Activated naive CD8-positive, alpha-beta T cell treated with anti-CD3 and anti-CD28 coated beads for 36 hours (primary cell): ENCODE measurements at places on chromosomes 1 and 21. TPM values are rescaled to one million over a fixed set of nuclear protein-coding genes. Genes with fewer than 3 reads are reported as not detected.
A peak's percentile ranks its signal among the peaks of the same experiment; 100 is the strongest.

- no peak for DNase-seq
- H3K4me1 ChIP-seq, result no peaks in the 10 kb centered on the region
- H3K4me3 ChIP-seq, result no peak overlapping the region
Observed at GRCh38 chr1:81509594-81509993, 291.1 kb upstream of the ADGRL2 start.

DNA sequence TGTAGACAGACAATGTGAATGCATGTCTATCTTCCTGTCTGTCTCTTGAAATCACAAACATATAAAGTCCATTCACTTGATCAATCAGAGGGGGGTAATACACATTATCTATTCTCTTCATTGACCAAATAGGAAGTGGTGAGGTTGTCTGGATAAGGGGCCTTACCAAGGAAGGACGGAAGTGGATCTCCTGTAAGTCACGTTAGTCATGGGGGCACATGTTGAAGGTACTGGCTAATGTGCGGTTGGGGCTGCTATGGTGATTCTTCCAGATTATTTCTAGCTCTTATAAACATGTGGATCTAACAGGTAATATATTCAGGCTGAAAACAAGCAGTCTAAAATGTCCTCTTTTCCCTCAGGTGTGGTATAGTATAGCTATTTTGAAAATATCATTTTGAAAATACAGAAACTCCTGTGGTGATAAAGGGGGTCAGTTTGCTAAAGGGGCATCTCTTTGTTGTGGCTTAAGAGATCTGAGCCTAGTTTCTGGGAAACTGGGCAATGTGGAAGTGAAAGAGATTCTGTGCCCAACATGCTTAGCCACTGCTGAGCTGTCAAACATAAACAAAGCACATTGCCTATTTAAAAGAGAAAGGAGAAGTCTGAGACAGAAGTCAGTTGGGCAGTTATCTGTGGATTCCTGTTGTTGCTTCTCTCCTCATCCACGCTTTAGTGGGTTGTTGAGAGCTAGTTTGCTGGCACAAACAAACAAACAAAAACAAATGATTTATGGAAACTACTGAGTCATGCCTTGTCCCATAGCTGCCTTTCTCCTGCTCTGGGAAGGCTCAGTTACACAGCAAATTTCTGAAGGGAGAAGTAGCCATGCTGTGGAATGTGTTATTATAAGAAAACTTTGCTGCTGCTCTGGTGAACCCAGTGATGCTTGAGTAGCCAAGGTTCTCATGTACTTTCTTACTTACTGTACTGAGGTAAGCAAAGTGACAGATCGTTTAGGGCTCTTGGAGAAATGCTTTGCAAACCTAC, 166.9 kb downstream of the HLX start:
- H3K4me1 ChIP-seq, result no peaks in the 10 kb centered on the region
- DNase-seq, result no peak
- H3K36me3 ChIP-seq, result no peaks in the 10 kb centered on the region

DNA sequence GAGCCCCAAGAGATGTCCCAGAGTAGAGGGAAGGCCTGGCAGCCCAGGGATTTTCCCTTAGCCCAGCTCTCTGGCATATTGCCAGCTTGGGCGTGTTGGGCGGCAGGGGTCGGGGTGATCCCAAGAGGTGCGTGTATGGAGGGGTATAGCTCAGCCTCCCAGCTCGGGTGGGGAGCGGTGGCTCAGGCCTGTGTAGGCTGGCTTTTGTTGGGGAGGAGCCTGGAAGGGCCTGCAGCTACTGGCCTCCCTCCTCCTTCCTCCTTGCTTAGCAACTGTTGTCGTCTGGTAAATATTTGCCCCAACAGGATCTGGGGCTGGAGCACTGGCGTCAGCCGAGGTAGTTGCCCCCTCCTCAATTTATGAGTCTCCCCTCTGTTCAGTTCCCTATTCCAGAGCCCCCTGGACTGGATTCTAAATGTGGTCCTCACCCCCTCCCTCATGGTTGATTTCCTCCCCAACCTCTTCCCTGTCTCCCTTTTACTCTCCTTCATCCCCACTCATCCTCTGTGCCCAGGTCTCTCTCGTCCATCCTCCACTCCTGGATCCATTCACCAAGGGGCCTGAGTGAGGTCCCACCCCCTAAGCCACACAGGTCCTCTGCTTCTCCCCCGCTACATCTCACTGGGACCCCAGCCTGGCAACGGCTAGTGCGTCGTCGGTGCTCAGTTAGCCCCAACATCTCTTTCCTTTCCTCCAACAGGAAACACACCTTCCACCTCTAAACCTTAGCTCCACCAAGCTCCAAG, 10.3 kb upstream of the LMNA start:
- H3K27ac ChIP-seq, result peak overlapping the region; percentile 85
- peaks cover 21% of the 10 kb centered on the region for H3K27me3 ChIP-seq
- H3K4me3 ChIP-seq, result no peak overlapping the region

GRCh38 chr1:67110352-67110751, 24.4 kb downstream of the C1orf141 start:
- H3K27ac ChIP-seq, result no peak overlapping the region
- DNase-seq, result no peak
- no peaks in the 10 kb centered on the region for H3K4me1 ChIP-seq
- no peaks in the 10 kb centered on the region for H3K27me3 ChIP-seq
- peaks cover 3% of the 10 kb centered on the region for H3K36me3 ChIP-seq

DNA sequence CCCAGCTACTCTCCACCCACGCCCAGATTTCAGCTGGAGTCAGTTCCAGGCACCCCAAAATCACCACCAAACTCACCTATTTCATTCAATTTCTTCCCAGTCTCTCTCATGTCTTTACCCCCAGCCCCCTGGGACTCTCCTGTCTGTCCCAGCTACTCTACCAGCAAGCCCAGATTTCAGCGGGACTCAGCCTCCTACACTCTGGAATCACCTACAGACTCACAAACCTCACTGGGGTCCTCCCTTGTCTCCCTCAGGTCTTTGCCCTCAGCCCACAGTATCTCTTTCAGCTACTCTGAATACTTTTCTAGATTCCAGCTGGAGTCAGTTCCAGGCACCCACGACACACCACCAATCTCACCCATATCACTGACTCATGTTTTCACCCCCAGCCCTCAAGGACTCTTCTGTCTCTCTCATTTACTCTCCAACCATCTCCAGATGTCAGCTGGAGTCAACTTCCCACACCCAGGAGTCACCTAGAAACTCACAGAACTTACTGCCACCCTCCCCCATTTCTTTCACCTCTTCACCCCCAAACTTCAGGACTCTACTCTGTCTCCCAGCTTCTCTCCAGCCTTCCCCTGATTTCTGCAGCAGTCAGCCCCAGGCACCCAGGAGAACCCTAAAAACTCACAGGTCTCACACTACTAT, 1529.3 kb upstream of the TPTE start:
- no peak for DNase-seq
- no peaks in the 10 kb centered on the region for H3K36me3 ChIP-seq
- peaks cover 49% of the 10 kb centered on the region for H3K27me3 ChIP-seq
- H3K27ac ChIP-seq, result no peak overlapping the region
- H3K4me1 ChIP-seq, result no peaks in the 10 kb centered on the region
- H3K4me3 ChIP-seq, result no peak overlapping the region

DNA sequence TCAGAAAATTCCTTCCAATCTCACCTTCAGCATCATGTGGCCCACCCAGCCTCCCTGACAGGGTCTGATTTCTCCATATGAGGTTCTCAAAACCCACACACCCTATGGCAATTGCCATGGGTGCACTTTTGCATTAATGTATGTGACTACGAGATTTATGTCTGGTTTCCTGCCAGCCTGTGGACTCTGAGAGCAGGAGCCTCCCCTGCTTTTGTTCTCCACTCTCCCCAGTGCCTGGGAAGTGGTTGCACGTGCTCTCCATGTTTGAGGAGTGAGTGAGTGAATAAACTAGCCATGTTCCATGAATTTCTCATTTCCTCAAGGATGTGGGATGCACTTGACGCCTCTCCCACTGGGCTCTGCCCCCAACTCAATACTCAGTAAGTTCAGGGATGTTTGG, 91.2 kb downstream of the ACTL8 start:
- H3K27ac ChIP-seq, result no peak overlapping the region
- no peak overlapping the region for H3K4me3 ChIP-seq
- H3K27me3 ChIP-seq, result peaks cover 16% of the 10 kb centered on the region
- DNase-seq, result no peak
- H3K4me1 ChIP-seq, result no peaks in the 10 kb centered on the region
- H3K36me3 ChIP-seq, result no peaks in the 10 kb centered on the region

DNA sequence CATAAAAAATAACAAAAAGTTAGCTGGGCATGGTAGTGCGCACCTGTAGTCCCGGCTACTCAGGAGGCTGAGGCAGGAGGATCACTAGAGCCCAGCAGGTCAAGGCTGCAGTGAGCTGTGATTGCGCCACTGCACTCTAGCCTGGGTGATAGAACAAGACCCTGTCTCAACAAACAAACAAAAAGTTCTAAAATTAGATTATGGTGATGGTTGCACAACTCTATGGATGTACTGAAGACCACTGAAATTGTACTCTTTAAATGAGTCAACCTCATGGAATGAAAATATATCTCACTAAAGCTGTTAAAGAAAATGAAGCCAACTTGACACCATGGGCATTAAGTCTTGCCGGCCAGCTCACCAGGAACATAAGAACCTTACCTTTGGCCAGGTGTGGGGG, 9.1 kb downstream of the MRAP start:
- no peak overlapping the region for H3K27ac ChIP-seq
- H3K27me3 ChIP-seq, result no peaks in the 10 kb centered on the region
- H3K36me3 ChIP-seq, result peaks cover 36% of the 10 kb centered on the region
- no peak for DNase-seq
- H3K4me1 ChIP-seq, result peaks cover 6% of the 10 kb centered on the region

GRCh38 chr1:205978676-205979075, 24.5 kb downstream of the RAB7B start:
- H3K27ac ChIP-seq, result no peak overlapping the region
- no peak for DNase-seq
- H3K27me3 ChIP-seq, result no peaks in the 10 kb centered on the region
- H3K36me3 ChIP-seq, result no peaks in the 10 kb centered on the region
- H3K4me3 ChIP-seq, result no peak overlapping the region

- no peak for DNase-seq
- no peaks in the 10 kb centered on the region for H3K27me3 ChIP-seq
- H3K4me1 ChIP-seq, result peaks cover 6% of the 10 kb centered on the region
Observed at GRCh38 chr1:231643935-231644237, 17.3 kb downstream of the DISC1 start.

DNA sequence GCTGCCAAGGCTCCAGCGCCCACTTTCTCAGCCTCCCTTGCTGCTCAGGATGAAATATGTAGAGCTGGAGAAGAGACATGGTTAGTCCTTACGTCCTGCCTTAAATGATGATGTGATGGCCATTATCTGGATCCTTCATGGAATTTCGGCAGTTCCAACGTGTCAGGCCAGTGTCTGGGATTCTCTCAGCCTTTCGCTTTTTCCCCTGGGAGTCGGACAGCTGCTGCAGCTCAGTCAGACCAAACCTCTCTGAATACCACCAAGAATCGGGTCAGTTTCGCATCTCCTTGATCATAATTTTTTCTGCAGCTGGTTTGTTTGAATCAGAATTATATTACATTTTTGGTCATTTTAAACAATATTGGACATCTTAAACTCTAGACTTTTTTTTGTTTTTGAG, 22.3 kb upstream of the KLHDC8A start:
- no peak overlapping the region for H3K27ac ChIP-seq
- peaks cover 18% of the 10 kb centered on the region for H3K27me3 ChIP-seq
- H3K36me3 ChIP-seq, result no peaks in the 10 kb centered on the region
- no peak for DNase-seq
- H3K4me3 ChIP-seq, result no peak overlapping the region

DNA sequence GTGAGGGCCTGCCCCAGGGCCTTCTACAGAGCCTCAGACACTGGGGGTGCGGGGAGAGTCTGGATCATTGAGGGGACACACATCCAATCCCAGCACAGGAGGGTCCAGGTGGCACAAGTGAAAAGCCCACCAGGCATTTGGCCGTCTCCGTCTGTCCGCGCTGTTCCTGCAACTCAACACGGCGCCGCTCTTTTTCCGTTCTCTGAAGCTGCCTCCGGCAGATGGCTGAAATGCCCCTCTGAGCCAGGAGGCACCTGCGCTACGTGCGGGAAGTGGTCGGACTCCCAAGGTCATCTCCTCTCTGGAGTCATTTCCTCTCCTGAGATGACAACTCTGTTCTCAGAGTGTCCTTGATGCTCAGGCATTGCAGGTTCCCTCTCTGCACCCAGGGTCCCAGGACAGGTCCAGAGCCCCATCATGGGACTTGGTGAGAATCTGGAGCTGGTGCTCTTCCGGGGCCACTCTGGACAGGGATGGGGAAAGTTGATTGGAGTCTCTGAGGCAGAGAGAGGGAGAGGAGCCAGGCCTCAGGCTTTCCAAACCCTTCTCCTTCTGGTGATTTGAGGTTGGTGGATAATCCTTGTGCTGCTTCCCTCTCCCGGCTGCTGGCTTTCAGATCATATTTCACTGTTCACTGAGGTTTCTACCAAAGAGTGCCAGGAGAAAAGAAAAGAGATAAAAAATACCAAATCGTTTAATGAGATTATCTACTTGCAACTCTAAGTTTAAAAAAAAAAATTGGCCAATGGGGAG, 14.0 kb upstream of the MIXL1 start:
- no peak overlapping the region for H3K4me3 ChIP-seq
- no peak for DNase-seq
- no peaks in the 10 kb centered on the region for H3K27me3 ChIP-seq

GRCh38 chr1:118122234-118123004, 62.6 kb downstream of the SPAG17 start:
- no peak overlapping the region for H3K4me3 ChIP-seq
- peaks cover under 1% of the 10 kb centered on the region for H3K27me3 ChIP-seq
- no peaks in the 10 kb centered on the region for H3K36me3 ChIP-seq
- H3K27ac ChIP-seq, result no peak overlapping the region

- H3K4me3 ChIP-seq, result no peak overlapping the region
- DNase-seq, result no peak
- H3K27ac ChIP-seq, result no peak overlapping the region
Observed at GRCh38 chr21:40120940-40121575, 253.8 kb downstream of the PCP4 start.

- no peak for DNase-seq
- no peaks in the 10 kb centered on the region for H3K4me1 ChIP-seq
- no peak overlapping the region for H3K4me3 ChIP-seq
- H3K27me3 ChIP-seq, result no peaks in the 10 kb centered on the region
Observed at GRCh38 chr1:217012659-217013058, 289.4 kb upstream of the ESRRG start.

The RNU1-4 gene
- total RNA-seq, result 961 TPM

The SLC35F3 gene
- 7.5 TPM for total RNA-seq

The CFAP57 gene
- 0.35 TPM for total RNA-seq

The TTC39A gene
- total RNA-seq, result not detected

The C4BPA gene
- total RNA-seq, result not detected

The E2F2 gene
- total RNA-seq, result 36.1 TPM

The TMEM51 gene
- not detected for total RNA-seq
